Urinary bladder (tissue), 4 donors: ENCODE measurements at places on chromosomes 6 and 20. TPM values are rescaled to one million over a fixed set of nuclear protein-coding genes. Genes with fewer than 3 reads are reported as not detected.
A peak's percentile ranks its signal among the peaks of the same experiment; 100 is the strongest.

DNA sequence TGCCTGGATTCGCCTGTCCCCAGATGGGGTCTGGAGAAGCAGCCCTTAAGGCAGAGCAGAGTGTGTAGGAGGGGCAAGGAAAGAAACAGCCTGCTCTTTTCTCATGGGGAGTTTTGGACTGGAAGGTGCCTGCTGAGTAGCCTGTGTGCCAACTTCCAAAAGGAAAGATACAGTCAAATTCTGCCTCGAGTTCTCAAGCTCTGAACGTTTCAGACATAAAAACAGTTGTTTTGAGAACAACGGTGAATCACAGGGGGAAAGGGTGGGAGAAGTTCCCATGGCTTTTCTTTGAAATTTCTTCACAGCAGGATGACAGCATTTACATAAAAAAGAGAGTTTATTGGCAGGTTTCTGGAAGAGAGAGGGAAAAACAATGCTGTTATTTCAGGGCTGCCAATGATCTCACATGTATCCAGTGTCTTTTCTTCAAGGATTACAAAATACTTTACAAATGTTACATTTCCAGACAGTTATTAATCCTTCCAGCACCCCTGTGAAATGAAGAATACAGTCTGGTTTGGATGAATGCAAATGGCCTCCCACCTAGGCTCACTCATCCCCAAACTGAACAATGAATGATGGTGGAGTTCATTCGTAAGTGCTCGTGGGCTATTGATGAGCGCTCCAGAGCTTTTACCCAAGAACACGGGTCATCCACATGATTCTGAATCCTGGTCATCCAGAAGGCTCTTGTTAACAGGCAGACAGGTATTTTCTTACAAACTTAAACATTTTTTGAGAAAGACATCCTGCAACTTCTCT is 33.8 kb upstream of the ECI2 start:
- no peak for DNase-seq

DNA sequence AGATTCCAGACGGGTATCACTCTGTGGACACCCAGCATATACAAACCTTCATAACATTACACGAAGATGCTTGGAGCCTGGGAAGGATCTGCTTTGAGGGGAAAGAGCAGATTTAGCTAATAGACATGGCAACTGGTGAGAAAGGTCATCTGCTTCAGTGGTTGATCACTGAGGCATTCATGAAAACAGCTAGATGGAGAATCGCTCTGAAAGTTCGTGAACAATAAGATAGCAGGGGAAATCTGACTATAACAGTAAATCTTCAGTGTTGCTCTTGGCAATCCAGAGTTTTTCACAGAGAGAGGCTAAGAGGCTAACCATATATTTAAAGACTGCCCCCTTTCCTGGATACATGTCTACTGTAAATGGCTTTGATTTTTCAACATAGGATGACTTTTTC is 245.3 kb downstream of the FARS2 start:
- no peak for DNase-seq

GRCh38 chr6:27188061-27188884 is 59.2 kb upstream of the PRSS16 start:
- peak; percentile 74 for DNase-seq

- DNase-seq, result no peak
Observed at GRCh38 chr6:136793363-136793762, 1.1 kb upstream of the MAP3K5 start.

Gene GNMT
- polyA plus RNA-seq, result 0.52 TPM

Gene SEMG1
- not detected for polyA plus RNA-seq

Gene BCAS1
- polyA plus RNA-seq, result 7.5 TPM

Gene SASH1
- 19.9 TPM for polyA plus RNA-seq

Gene FKBP1C
- polyA plus RNA-seq, result 1.7 TPM

Gene RIPPLY2
- 2.5 TPM for polyA plus RNA-seq

Gene SIRPD
- polyA plus RNA-seq, result 0.53 TPM

Gene NDRG3
- polyA plus RNA-seq, result 21.7 TPM

Gene SMOC2
- polyA plus RNA-seq, result 176 TPM
